ENCODE measurements at places on chromosomes 7 and 10.

- no peak for DNase-seq
Observed at GRCh38 chr7:24026351-24026750, 257.6 kb upstream of the NPY start.

GRCh38 chr10:75967491-75967890 is 536.1 kb downstream of the LRMDA start:
- DNase-seq = no peak

GRCh38 chr7:78224923-78225322 is 426.4 kb downstream of the PHTF2 start:
- DNase-seq = no peak

GRCh38 chr7:146375170-146375569 is 258.6 kb downstream of the CNTNAP2 start:
- no peak for DNase-seq

DNA sequence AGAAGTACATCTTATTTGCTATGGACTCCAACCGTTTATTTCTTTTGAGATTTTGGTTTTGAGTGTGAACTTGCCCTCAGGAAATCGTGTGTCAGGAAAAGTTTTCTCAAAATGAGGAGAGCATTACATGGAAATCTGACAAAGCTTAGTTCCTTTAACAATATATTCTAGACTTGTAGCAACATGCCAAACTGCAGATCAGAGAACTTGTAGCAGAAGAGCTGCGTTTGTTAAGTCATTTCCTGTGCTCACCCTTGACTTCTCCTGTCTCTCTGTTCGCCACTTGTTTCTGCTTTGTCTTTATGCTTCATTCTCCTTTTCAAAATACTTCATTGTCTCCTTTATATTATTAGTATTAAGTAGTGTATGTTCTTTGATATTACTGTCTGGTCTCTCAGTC is 116.6 kb upstream of the FOXP2 start:
- no peak for DNase-seq

DNA sequence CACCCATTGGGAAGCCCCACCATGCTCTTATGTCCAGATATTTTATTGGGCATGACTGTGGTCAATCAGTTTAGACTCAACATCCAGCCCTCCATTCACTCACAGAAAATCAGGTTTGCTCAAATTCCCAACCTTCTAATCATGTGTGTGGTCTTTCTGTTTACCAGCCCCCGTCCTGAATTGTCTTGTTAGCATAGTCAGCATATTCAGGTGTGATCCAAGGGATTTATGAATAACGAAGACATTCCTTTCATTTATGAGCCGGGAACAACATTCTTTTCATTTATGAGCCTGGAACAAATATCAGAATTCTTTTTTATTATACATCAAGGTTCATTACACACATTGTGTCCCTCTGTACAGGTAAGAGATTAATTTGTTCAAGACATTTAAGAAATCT is 376.3 kb upstream of the POM121L12 start:
- no peak for DNase-seq

- DNase-seq = no peak
Observed at GRCh38 chr7:122143376-122143750, 686 bp downstream of the AASS start.

DNA sequence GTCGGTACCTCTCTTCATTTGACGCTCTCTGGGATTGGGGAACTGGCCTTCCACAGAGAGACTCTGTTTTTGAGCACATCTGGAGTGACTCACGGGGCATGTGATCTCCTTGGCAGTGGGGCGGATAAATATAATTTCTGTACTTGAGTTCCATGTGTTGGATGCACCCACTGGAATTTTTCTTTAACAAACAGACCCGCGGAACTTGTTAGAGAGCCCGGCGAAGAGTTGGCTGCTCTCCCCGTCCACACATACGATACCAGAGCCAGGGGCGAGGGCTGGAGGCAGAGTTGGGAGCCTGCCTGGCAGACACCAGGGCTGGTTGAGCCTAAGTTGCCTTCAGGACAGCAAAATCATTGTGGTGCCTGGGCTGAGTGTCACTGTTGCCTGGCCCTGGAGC is at the start of gene FAM180A:
FAM180A (minus strand) TSS at position 44 of the 400 bp plus-strand sequence. CDS start 233 bp downstream, outside the sequence.
- no peak for DNase-seq

DNA sequence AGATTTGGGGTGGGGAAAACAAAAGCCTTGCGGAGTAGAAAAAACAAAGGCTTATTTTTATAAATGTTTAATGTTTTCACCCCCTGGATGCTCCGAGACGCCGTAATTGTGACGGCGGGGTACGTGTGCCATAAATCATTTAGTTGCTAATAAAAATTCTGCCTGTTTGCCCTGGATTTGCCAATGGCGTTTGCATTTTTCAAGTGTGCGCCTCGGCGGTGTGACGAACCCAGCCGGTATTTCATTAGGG is 2.5 kb upstream of the TNRC18 start:
- DNase-seq = no peak

DNA sequence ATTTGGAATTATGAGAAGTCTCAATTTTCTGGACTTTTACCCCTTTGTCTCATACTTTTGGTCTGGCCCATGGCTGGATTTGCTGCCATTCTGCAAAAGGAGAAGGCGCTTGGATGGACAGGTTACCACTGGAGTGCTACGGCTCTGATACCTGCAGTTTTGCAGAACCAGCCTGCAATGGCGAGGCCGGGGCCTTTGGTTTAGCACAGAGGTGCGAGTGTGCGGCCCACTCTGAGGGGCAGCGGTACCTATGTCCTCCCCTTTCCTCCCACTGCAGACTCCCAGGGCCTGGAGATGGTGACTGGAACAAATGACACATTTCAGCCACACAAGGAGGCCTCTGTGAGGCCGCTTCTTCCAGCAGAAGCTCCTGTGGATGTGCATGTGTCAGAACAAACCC is 11.9 kb downstream of the ZNF777 start:
- no peak for DNase-seq

GRCh38 chr10:124595143-124595883 is 133.7 kb downstream of the LHPP start:
- DNase-seq = no peak

GRCh38 chr10:67473850-67474633 is 222.0 kb downstream of the CTNNA3 start:
- DNase-seq = no peak

DNA sequence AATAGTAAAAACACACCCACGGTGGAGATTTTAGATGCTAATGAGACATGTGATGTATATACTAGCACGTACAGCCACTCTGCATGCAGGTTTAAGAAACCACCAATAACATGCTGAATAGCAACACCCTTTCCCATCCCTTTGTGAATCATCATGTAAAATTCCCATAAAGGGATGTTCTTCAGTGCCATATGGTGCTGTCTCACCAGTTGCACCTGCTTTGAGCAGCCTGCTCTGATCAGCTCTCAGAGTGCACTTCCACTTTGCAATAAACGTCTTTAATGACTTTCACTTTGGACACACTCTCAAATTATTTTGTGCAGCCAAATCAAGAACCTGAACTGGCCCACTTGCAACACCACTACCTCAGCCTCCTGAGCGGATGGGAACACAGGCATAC is 615.0 kb downstream of the ANKRD7 start:
- DNase-seq = no peak

DNA sequence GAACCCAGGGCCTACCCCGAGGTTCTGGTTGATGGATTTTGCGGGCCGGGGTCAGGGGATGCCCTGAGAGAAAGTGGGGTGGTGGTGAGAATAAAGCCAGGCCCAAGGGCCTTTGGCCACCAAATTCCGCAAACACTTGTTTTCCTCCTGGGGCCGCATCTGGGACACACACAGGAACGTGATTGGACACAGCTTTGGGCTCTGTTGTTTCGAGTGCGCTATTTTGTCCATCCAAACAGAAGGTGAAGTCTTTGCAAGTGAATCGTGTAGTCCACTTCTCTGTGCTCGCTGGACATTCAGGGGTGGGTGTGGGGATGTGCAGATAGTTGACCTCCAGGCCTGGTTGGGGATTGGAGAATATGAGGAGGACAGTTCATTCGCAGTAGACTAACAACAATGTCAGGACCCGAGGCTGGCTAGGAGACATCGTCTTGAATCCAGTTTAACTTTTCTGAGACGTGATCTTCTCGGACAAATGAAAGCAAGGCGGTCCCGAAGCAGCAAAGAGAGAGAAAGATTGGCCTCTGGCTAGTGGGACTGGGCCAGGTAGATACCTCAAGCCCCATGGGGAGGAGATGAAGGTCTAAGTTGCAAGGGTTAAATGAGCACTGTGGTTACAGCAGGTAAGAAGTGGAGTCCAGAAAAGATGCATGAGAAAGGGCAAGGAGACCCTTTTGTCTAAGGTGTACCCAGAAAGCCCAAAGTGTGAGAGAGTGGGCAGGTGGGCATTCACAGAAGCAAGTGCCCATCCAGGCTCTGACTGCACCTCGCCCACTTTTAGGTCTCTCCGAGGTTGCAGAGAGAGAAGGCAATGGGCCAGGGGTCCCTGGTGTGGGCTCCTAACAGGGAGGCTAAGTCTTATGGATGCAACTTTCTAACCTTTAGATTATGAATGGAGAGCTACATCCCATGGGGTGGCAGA is 764 bp upstream of the FAM131B start:
- DNase-seq = no peak

DNA sequence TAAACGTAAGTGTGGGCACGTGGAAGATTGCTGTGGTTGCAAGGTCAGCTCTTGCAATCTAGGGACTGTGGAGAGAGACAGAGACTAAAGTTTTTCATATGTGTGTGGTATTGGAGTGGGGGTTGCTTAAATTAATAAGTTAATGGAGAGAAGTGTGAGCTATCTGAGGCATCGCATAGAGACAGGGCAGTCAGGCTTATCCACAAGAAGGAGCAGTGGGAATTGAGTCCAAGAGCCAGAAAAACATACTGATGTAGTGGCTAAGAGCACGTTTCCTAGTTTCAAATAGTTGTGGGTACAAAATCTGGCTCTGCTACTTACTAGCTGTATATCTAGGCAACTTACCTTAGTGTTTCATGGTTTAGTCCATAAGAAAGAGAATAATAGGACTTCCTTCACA is 65.8 kb downstream of the SORCS3 start:
- DNase-seq = no peak

DNA sequence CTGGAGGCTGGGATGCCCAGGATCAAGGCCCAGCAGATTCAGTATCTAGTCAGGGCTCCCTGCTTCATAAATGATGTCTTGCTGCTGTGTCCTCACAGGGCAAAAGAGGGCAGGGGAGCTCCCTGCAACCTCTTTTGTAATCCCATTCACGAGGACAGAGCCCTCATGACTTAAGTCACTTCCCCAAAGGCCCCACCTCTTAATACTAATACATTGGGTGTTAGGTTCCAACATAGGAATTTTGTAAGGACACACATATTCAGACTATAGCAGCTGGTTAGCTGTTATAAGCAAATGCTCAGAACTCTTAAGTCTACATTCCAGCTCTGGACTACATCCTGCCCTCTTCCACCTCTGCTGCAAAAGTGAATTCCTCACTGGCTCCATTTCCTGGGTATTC is 63.0 kb downstream of the VOPP1 start:
- peak; percentile 83 for DNase-seq

DNA sequence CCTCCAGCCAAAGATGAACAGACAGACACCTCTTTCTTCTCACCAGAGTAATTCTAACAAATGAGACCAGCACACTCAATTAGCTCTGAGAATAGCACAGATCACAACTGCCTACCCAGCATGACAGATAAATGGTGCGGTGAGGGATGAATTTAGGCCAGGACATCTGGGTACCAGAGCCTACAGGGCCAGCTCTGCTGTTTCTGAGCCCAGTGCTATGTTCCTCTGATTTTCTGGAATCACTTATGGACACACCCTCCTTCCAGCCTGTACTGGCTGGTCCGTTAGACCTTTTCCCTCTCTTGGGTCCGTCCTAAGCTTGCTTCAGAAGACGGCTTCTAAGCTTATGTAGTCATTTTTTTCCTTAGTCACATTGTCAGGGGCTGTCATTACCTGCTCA is 73.6 kb downstream of the INSYN2A start:
- no peak for DNase-seq

DNA sequence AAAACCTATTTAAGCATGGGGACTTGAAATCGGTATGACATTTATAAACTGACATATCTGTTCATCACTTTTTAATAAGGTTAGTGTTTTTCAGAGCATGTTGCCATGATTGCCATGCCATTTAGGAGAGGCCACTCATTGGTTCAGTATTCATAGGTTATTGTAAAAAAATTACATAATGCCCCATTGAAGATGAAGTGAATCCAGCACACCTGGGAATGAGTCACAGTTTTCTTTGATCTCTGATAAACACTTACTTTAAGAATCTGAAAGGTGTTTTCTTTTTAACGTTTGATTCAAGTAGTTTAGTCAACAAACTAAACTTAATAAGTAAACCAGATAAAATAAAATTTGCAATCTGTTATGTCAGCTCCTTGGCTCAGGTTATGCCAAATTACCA is 278.3 kb downstream of the ARL4A start:
- DNase-seq = no peak

GRCh38 chr10:118488710-118489497 is 106.5 kb downstream of the PRLHR start:
- no peak for DNase-seq
